ENCODE measurements at places on chromosomes 3 and 15.

DNA sequence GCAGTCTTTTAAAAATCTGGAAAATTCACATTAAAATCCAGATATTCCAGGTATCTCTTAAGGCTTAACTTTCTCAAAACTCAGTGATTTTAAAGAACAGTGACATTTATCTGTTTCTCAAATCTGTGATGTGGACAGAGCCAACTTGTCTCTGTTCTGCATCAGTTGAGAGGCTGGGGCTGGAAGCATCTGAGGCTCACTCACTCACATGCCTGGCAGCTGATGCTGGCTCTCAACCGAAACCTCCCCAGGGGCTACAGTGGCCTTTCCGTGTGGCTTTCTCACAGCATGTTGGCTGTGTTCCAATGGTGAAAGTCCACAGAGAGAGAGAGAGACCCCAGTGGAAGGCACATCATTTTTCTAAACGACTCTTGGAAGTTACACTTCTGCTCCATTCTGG lies 53.5 kb downstream of the CEMIP start:
- DNase-seq: peak; percentile 68

- no peak for DNase-seq
Measured at GRCh38 chr15:71788646-71789579, 21.4 kb upstream of the NR2E3 start.

DNA sequence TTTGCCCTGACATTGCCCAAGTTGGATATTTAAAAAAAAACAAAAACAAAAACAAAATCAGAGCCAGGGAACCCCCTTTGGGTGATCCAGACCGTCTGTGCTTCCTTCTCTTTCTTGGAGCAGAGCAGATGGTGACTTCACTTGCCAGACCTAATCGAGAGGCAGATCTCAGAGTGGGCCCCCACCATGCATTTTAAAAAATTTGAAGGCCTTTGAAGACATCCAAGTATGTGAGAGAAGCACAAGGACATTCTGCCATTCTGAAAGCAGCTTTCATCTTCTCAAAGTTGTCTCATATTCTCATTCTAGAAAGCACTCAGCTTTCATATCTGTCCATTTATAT lies 93.3 kb downstream of the SV2B start:
- peak; percentile 33 for DNase-seq

- no peak for DNase-seq
Measured at GRCh38 chr15:35618260-35619188, 72.6 kb upstream of the DPH6 start.

DNA sequence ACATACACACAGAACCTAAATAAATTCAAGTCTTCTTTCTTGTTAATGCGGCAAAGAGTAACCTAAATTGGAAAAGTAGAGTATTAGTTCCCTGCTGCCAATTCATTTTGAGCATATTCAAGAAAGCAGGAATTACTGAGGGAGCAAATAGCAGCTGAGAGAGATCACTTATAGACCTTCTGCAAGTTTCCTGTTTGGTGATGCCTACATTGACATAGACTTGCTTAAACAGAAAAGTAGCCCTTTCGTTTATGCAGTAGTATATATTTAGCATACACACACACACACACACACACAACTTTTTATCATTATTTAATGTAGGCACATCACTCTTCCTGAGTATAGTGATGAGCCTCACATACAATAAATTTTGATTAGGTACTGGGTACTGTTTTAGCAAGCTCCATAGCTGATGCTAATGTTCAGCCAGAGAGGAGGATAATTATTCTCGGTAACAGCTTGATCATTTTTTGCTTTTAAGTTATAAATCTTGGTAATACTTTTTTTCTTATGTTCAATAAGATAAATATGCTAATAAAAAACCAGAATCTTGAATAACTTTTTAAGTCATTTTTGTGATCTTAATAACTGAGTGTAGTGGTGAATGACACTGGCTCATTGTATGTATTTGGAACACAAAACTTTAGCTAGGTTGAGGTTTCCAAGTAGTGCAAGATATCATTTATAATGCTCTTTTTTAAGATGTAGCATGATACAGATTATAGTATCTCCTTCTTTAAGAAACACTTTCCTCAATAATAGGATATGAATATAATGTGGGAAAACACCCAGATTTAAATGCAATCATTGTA lies 174.7 kb downstream of the MBNL1 start:
- no peak for DNase-seq

GRCh38 chr3:189714991-189715961 lies 84.1 kb downstream of the TP63 start:
- peak; percentile 57 for DNase-seq

- no peak for DNase-seq
Measured at GRCh38 chr3:88986834-88987233, 120.6 kb upstream of the EPHA3 start.

DNA sequence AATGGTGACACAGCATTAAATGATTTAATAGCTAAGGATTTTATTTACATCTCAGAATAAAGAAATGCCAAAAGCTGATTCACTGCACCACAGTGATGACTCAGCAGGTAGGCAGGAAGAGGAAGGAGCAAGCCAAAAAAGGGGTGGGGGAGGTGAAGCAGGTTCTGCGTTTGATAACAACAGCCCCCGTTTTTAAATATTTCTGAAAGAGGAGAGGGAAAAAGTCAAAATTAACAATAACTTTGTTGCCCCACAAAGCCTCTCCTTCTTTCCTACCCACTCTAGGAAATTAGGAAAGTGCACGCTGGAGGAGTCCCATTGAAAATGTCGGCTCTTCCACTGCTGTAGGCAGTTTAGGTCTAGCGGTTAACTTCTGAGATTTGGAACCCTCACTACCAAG lies 9.9 kb upstream of the CCDC54 start:
- DNase-seq: peak; percentile 0

DNA sequence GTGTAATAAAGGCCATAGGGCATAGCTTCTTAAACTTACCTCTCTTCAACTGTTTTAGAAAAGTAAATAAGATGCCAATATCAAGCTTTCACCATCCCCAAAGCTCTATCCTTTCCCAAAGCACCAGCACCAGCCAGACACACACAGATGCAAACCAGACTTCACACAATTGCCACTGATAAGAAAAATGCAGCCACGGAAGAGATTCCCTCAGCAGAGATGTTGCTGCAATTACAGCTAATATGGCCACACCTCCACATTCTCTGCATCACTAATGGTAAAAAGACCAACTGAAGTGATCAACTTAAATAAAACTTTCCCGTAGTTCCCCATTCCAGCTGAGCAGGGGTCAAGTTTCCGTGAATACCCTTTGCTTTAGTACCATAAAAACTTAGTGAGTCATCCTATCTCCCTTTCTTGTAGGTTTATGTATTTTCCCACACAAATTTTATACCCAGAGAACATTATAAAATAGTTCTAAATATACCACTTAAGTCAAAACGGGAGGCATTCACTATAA lies 64.4 kb downstream of the SLC9A9 start:
- DNase-seq: no peak

GRCh38 chr3:131388490-131388799 lies 6.9 kb downstream of the NUDT16 start:
- no peak for DNase-seq

DNA sequence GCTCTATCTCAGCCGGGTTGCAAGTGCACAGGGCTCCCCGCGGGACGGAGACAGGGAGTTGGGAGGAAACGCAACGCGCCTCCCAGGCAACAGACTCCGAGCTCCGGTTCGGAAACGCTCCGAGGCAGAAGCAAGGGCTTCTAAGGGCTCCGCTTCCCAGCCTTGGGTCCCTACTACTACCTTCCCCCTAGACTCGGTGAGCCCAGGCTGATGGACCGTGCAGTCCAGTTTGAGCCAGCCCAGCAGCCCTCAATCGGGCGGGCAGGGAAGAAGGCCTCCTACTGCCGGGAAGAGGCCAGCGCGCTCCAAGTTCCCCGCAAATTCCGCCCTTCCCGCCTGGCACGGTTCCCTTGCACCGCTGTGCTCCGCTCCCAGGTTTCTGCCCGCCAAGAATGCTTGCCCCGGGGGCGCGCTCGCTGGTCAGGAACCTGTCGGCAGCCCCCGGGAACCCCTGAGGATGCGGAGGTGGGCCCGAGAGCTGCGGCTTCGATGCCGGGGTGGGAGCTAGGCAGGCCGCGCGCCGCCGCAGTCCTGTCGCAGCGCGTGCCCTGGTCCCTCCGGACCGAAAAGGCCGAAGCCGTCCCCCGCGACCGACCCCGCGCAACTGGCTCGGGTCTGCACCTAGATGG lies 728 bp downstream of the TRANK1 start:
- peak; percentile 60 for DNase-seq

- no peak for DNase-seq
Measured at GRCh38 chr3:197289726-197290125, 8.7 kb downstream of the DLG1 start.

- DNase-seq: peak; percentile 78
Measured at GRCh38 chr3:195450731-195451229, 8.0 kb upstream of the ACAP2 start.

Data from NCI-H69 (cell line).